ENCODE measurements at places on chromosomes 13 and 19. TPM values are rescaled to one million over a fixed set of nuclear protein-coding genes. Genes with fewer than 3 reads are reported as not detected.

DNA sequence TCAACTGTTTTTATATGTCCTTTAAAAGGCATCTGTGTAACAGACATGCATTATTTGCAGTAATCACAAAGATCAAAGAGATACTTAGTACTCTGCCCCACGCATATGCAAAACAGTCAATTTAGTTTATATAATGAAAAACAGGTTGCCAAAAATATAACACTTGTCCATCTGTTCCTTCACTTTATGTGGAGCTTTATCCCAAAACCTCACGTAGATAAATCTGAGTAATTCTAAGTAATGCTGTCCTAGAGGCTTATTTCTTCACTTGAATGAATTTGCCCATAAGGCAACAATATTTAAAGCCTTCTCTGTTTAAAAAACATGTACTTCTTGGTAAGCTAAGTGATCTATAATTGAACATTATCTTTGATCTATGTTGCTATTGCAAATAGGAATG lies 20.3 kb upstream of the SLITRK6 start:
- H3K4me3 ChIP-seq = no peak overlapping the region
- no peak for DNase-seq
- H3K27me3 ChIP-seq = no peaks in the 10 kb centered on the region
- H3K4me1 ChIP-seq = no peaks in the 10 kb centered on the region

GRCh38 chr13:102617697-102618350 lies 21.0 kb downstream of the TPP2 start:
- no peak overlapping the region for H3K4me3 ChIP-seq
- no peak for DNase-seq
- no peak overlapping the region for H3K27ac ChIP-seq
- no peaks in the 10 kb centered on the region for H3K36me3 ChIP-seq

- peaks cover 9% of the 10 kb centered on the region for H3K27me3 ChIP-seq
- no peaks in the 10 kb centered on the region for H3K4me1 ChIP-seq
- DNase-seq = no peak
- H3K27ac ChIP-seq = no peak overlapping the region
Measured at GRCh38 chr13:25151626-25152195, 20.4 kb downstream of the AMER2 start.

GRCh38 chr19:18340990-18341868 lies 831 bp downstream of the PGPEP1 start:
- no peaks in the 10 kb centered on the region for H3K36me3 ChIP-seq
- peaks cover 25% of the 10 kb centered on the region for H3K4me1 ChIP-seq
- peak overlapping the region; percentile 87 for H3K4me3 ChIP-seq
- DNase-seq = peak; percentile 78

GRCh38 chr13:21615427-21615826 lies 11.5 kb upstream of the MICU2 start:
- H3K27ac ChIP-seq = no peak overlapping the region
- H3K4me1 ChIP-seq = no peaks in the 10 kb centered on the region
- no peaks in the 10 kb centered on the region for H3K36me3 ChIP-seq
- H3K27me3 ChIP-seq = no peaks in the 10 kb centered on the region
- H3K4me3 ChIP-seq = no peak overlapping the region

DNA sequence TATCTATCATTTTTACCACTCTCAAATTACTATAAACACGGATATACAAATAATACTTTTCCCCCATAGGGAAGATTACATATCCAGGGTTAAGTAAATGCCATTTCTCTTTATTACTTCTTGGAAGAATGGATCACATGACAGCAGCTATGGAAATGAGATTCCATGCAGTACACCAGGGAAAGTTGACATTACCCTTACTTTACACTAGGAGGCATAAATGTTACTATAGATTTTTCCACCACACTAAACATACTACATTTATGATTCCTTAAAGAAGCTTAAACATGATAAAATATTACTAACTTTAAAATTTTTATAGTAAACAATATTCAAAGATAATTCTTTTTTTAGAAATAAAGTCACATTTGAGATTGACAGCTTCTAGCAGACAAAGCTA lies 611.4 kb downstream of the PCDH9 start:
- H3K4me3 ChIP-seq = no peak overlapping the region
- H3K27ac ChIP-seq = no peak overlapping the region
- H3K36me3 ChIP-seq = no peaks in the 10 kb centered on the region
- no peaks in the 10 kb centered on the region for H3K27me3 ChIP-seq
- DNase-seq = no peak

- no peaks in the 10 kb centered on the region for H3K36me3 ChIP-seq
- H3K4me1 ChIP-seq = no peaks in the 10 kb centered on the region
- peak within 1 kb of the TSS; percentile 40 for H3K4me3 ChIP-seq
- H3K27ac ChIP-seq = no peak within 1 kb of the TSS
- peak; percentile 76 for DNase-seq
Measured at GRCh38 chr19:23914402-23915286, at the start of gene ZNF726. TSS of gene ZNF726 (plus strand) at chr19:23914886. CDS start at chr19:23914995, 109 bp downstream.

ZNF529 gene
- 7.2 TPM for total RNA-seq

DNA sequence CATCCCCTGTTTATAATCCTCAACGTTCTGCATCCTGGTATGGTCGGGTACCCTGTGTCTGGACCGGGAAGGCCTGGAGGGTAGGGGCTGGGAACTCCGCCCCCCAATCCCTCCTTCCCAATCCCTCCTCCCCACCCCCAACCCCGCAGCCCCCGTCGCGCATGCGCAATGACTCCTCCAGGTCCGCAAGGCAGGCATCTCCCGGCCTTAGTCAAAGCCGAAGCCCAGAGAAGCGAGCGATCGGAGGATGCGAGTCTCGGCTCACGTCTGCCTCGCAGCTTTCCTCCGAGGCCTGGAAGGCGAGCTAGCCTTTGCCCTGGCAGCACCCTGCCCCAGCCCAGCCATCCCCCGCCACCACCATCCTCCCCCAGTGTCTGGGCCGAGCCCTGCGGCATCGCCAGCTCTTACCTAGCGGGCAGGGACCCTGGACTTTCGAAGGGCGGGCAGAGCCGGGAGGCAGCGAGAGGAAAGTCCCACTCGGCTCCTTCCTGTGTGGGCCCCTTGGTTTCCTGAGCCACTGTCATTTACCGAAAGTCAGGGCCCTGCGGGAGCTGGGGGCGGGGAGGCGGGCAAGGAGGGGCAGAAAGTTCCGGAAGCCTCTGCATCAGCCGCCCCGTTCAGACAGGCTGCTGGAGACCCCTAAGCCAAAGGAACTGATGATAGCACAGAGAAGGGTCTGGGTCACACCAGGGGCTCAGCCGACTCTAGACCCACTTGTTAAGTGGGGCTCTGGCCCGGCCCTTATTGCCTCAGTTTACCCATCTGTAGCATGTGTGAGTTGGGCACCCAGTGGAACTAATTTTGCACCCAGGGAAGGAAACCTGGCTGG lies at the start of gene JAK3:
JAK3 (minus strand) TSS at position 445 of the 829 bp plus-strand sequence. CDS start 3,565 bp downstream, outside the sequence.
- no peaks in the 10 kb centered on the region for H3K36me3 ChIP-seq
- peak within 1 kb of the TSS; percentile 75 for H3K27ac ChIP-seq
- peak; percentile 78 for DNase-seq
- H3K27me3 ChIP-seq = peaks cover 27% of the 10 kb centered on the region
- peaks cover 34% of the 10 kb centered on the region for H3K4me1 ChIP-seq
- peak within 1 kb of the TSS; percentile 49 for H3K4me3 ChIP-seq

All from transverse colon (tissue), 4 donors.